ENCODE measurements at places on chromosomes 2 and 18. TPM values are rescaled to one million over a fixed set of nuclear protein-coding genes. Genes with fewer than 3 reads are reported as not detected.

DNA sequence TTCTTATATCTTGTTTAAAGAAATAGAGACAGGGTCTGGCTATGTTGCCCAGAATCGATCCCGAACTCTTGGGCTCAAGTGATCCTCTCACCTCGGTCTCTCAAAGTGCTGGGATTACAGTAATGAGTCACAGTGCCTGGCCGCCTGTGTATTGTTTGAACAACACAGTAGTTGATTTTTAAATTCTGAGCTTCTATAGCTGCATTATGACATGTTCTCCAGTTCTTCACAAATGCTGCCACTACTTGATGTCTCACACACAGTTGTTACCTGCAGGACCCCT lies 7.7 kb upstream of the RHOB start:
- no peaks in the 10 kb centered on the region for H3K27me3 ChIP-seq
- no peak overlapping the region for H3K27ac ChIP-seq
- peaks cover 19% of the 10 kb centered on the region for H3K4me1 ChIP-seq
- no peaks in the 10 kb centered on the region for H3K36me3 ChIP-seq
- H3K4me3 ChIP-seq = no peak overlapping the region

DNA sequence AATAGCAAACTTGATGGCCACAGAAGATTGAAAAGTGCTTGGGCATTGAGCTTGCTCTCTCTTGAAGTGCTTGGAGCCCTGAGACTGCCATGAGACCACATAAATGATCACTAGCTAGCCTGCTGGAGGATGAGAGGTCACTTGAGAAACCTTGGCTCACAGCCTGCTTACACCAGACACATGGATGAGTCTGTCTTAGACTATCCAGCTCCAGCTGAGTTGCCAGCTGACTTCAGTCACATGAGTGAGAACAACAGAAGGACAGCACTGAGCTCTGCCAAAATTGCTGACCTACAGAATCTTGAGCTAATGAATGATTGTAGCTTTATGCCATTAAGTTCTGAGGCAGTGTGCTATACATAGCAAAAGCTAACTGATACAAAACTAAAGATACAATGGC lies 18.1 kb downstream of the NABP1 start:
- no peaks in the 10 kb centered on the region for H3K27me3 ChIP-seq
- H3K27ac ChIP-seq = no peak overlapping the region
- no peak overlapping the region for H3K4me3 ChIP-seq
- H3K4me1 ChIP-seq = peaks cover 4% of the 10 kb centered on the region

Gene AQP12B
- total RNA-seq = not detected

DNA sequence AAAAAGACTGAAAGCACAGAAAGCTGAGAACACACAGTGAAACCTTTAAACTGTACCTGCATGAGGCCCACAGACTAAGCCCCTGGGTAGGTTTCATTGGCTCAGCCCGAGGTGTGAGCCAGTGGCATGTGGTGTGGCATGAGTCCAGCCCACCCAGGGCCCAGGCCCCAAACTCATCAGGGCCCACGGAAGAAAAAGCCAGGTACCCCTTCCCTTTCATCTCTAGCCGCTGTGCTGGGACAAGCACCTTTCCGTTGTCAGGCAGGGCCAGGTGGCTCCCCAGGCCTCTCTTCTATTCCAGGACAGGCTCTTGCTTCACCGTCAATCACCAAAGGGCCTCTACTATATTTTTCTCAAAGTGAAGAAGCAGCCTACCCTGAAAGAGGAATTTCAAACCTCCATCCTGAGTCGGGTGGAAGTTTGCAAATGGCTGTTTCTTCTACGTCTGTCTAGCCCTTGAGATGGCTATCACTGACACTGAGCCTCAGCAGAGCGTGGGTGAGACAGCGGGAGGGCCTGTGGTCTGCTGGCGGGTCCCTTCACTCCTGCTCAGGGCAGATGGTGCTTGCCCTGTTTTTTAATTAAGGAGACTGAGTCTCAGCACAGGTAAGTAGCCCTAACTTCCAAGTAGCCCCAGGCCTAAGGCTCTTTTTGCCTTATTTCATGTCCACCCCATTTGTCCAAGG lies 8.6 kb downstream of the DNAJB2 start:
- H3K4me3 ChIP-seq = no peak overlapping the region
- no peaks in the 10 kb centered on the region for H3K4me1 ChIP-seq
- no peaks in the 10 kb centered on the region for H3K27me3 ChIP-seq
- peaks cover 27% of the 10 kb centered on the region for H3K36me3 ChIP-seq
- no peak for DNase-seq

Gene TET3
- total RNA-seq = 6.4 TPM

Gene MOGAT1
- total RNA-seq = not detected

Gene ZEB2
- 52.1 TPM for total RNA-seq

Gene TUBB8B
- total RNA-seq = not detected

GRCh38 chr18:37764541-37765288 lies 199.1 kb upstream of the CELF4 start:
- no peaks in the 10 kb centered on the region for H3K36me3 ChIP-seq
- no peak overlapping the region for H3K27ac ChIP-seq
- H3K4me1 ChIP-seq = no peaks in the 10 kb centered on the region

Gene ITGAV
- 143 TPM for total RNA-seq

DNA sequence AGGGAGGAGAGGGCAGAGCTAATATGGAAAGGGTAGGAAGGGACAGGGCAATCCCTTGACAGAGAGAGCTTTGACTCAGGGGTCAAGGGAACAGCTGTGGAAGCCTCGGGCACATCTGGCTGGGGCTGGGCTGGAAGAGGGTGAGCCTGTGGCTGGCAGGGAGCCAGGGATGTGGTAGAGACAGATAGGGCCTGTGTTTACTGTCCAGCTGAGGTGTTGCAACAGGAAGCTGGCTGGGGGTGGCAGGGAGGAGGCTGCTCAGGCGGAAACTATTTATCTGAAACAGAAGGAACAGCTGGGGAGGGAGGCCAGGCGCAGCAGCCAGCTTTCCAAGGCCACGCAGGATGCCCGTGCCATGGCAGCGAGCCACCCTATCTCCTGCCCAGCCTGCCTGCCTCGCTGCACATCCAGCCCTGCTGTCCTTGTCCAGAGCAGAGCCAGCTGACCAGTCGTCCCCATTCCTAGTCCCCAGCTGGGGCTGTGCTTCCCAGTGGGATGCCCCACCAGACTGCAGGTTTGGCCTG lies 264.7 kb downstream of the CYP26B1 start:
- DNase-seq = peak; percentile 29
- no peak overlapping the region for H3K27ac ChIP-seq

DNA sequence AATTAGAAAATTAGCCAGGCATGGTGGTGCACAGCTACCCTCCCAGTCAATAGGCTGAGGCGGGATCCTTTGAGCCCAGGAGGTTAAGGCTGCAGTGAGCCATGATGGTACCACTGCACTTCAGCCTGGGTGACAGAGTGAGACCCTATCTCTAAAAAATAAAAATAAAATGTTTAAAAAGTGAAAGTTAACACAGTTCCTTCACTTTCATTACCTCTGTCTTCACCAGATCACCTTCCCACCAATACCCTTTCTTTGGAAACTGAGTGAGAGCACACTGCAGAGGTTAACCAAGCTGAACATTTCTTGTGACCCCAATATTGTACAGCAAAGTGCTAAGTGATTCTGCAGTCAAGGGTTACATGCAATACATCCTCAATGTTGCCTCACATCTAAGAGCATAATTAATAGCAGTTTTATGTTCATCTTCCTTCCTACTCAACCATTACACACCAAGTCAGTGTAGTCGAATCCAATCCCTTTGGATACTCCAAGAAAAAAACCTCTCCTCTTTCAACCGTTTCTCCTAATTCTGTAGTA lies 1.7 kb downstream of the L3MBTL4 start:
- no peak for DNase-seq
- H3K27me3 ChIP-seq = no peaks in the 10 kb centered on the region
- H3K27ac ChIP-seq = peak overlapping the region; percentile 94
- no peak overlapping the region for H3K4me3 ChIP-seq

Measured in thyroid gland (tissue), 4 donors.